ENCODE measurements at places on chromosomes 7 and 10. TPM values are rescaled to one million over a fixed set of nuclear protein-coding genes. Genes with fewer than 3 reads are reported as not detected.

GRCh38 chr7:115574681-115575291 lies 455.8 kb downstream of the TFEC start:
- peak overlapping the region; percentile 6 for H3K4me3 ChIP-seq
- no peaks in the 10 kb centered on the region for H3K36me3 ChIP-seq
- DNase-seq: no peak
- H3K27me3 ChIP-seq: peaks cover 7% of the 10 kb centered on the region
- H3K27ac ChIP-seq: no peak overlapping the region

DNA sequence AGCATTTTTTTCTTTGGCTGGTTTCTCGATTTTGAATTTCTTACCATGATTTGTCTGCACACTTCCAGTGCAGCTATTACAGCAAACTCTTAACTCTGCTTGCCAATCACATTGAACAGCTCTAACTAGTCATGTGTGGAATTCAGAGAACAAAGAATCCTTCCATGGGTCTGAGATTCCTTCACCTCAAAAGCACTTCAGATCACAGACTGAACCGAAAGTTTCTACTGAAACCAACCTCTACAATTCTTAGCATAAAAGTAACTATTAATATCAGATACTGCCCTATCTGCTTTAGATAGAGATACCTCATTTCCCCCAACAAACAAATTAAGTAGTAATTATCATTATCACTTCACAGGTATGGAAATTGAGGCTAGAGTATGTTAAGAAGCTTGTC lies 56.5 kb upstream of the SP4 start:
- H3K4me3 ChIP-seq: no peak overlapping the region
- no peak overlapping the region for H3K27ac ChIP-seq
- no peak for DNase-seq
- peaks cover 3% of the 10 kb centered on the region for H3K36me3 ChIP-seq
- H3K4me1 ChIP-seq: peaks cover 12% of the 10 kb centered on the region
- no peaks in the 10 kb centered on the region for H3K27me3 ChIP-seq

DNA sequence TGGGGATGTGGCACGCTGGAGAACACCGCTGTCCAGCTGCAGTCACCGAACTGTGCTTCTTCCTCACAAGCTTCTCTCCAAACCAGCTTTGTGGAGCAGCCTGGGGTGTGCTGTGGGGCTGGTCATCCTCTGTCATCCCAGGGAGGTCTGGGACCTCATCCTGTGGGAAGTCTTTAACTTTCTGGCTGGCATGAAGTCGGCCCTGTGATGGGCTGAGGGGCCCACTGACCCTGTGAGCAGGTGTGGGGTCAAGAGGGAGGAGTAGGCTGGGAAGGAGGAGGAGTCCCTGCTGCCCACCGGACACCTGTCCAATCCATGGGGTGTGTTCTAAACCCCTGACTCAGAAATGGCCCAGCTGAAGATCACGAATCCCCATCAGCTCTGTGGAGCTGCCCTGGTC lies 136.2 kb upstream of the SHH start:
- no peak for DNase-seq
- H3K27ac ChIP-seq: no peak overlapping the region
- H3K4me1 ChIP-seq: peaks cover 22% of the 10 kb centered on the region

- no peak for DNase-seq
- H3K27me3 ChIP-seq: no peaks in the 10 kb centered on the region
- no peak overlapping the region for H3K4me3 ChIP-seq
- H3K36me3 ChIP-seq: no peaks in the 10 kb centered on the region
Observed at GRCh38 chr7:28292834-28293526, 112.4 kb upstream of the JAZF1 start.

LRRN3 gene
- 6.1 TPM for total RNA-seq

EN2 gene
- 7.2 TPM for total RNA-seq

CHST3 gene
- total RNA-seq: 24.5 TPM

UPK3B gene
- total RNA-seq: not detected

Data from neural crest cell (in vitro differentiated cells).